Activated T-helper 2 cell treated with anti-CD3 and anti-CD28 coated beads, Interferon-gamma antibody, Interleukin-2, Interleukin-4, amounts not matched to agents 10 μg/mL and 5 μg/mL and 100 μg/mL, durations not matched to agents 14 hours and 24 hours and 36 hours (primary cell): ENCODE measurements at places on chromosomes 2 and 18. TPM values are rescaled to one million over a fixed set of nuclear protein-coding genes. Genes with fewer than 3 reads are reported as not detected.

DNA sequence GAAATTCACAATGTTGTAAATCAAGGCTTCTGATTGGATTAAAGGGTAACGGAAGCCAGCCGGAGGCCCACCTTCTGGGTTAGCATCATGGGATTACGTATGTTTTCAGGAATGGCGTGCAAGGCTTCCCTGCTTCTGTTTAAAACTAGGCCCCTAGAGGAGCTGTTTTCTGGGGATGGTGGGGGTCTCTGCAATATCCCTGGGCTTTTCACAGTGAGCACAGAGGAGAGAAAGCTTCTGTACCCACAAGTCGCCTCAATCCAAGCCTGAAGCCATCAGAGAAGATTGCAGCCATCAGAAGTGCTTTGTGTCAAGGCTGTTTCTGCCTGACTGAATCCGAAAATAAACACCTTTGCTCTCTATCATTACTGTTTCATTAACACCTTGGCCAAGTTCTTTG, 226.9 kb upstream of the SMIM21 start:
- H3K27me3 ChIP-seq = no peaks in the 10 kb centered on the region
- no peak overlapping the region for H3K27ac ChIP-seq
- H3K4me1 ChIP-seq = peaks cover 3% of the 10 kb centered on the region
- H3K36me3 ChIP-seq = no peaks in the 10 kb centered on the region
- no peak overlapping the region for H3K4me3 ChIP-seq
- no peak for DNase-seq

DNA sequence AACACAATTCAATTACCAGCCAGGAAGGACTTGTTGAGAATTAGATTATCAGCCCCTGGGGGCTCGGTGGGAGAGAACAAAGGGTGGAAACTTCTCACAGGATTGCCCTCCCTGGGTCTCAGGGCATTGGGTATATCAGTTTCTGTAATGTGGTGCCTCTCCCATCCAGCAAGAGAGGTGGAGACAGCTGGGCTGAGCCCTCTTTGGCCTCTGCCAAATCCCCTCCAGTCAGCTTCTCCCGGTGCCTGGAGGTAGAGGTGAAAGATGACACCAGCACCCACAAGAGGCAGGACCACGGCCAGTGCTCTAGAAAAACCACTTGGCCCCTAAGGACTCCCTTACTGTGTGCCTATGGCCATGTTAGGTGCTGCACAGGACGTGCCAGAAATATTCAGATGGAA, 179.7 kb downstream of the HAUS1 start:
- H3K4me1 ChIP-seq = peaks cover under 1% of the 10 kb centered on the region
- H3K27ac ChIP-seq = no peak overlapping the region
- no peaks in the 10 kb centered on the region for H3K36me3 ChIP-seq
- H3K4me3 ChIP-seq = no peak overlapping the region
- no peaks in the 10 kb centered on the region for H3K27me3 ChIP-seq

GRCh38 chr2:151051574-151052220, 210.0 kb downstream of the RBM43 start:
- peaks cover 5% of the 10 kb centered on the region for H3K27me3 ChIP-seq
- peaks cover 1% of the 10 kb centered on the region for H3K4me1 ChIP-seq
- no peaks in the 10 kb centered on the region for H3K36me3 ChIP-seq
- H3K4me3 ChIP-seq = no peak overlapping the region
- DNase-seq = no peak
- no peak overlapping the region for H3K27ac ChIP-seq

GRCh38 chr2:183927406-183928325, 670.7 kb upstream of the ZNF804A start:
- H3K27me3 ChIP-seq = no peaks in the 10 kb centered on the region
- H3K4me1 ChIP-seq = no peaks in the 10 kb centered on the region
- H3K27ac ChIP-seq = no peak overlapping the region
- DNase-seq = no peak
- H3K36me3 ChIP-seq = no peaks in the 10 kb centered on the region
- H3K4me3 ChIP-seq = no peak overlapping the region

Gene ACMSD
- total RNA-seq = not detected in 2 replicates

GRCh38 chr18:57223144-57223870, 76.4 kb downstream of the BOD1L2 start:
- no peaks in the 10 kb centered on the region for H3K27me3 ChIP-seq
- no peaks in the 10 kb centered on the region for H3K4me1 ChIP-seq
- H3K36me3 ChIP-seq = no peaks in the 10 kb centered on the region
- H3K27ac ChIP-seq = no peak overlapping the region
- no peak for DNase-seq
- H3K4me3 ChIP-seq = no peak overlapping the region

GRCh38 chr2:40178171-40178778, 273.6 kb downstream of the SLC8A1 start:
- peaks cover 12% of the 10 kb centered on the region for H3K4me1 ChIP-seq
- H3K27me3 ChIP-seq = no peaks in the 10 kb centered on the region
- DNase-seq = no peak
- H3K36me3 ChIP-seq = peaks cover 3% of the 10 kb centered on the region

Gene ARHGAP15
- total RNA-seq = 54.1 and 58.3 TPM in 2 replicates
